ENCODE measurements at places on chromosomes 4 and X. TPM values are rescaled to one million over a fixed set of nuclear protein-coding genes. Genes with fewer than 3 reads are reported as not detected.

The NEUROG2 gene
- not detected for total RNA-seq

The SSX4B gene
- not detected for total RNA-seq

The SMIM31 gene
- not detected for total RNA-seq

The SERPINA7 gene
- not detected for total RNA-seq

The POLN gene
- 1.9 TPM for total RNA-seq

All from dermis microvascular lymphatic vessel endothelial cell (primary cell).